ENCODE measurements at places on chromosomes 16 and 17. TPM values are rescaled to one million over a fixed set of nuclear protein-coding genes. Genes with fewer than 3 reads are reported as not detected.

RHBDL1 gene
- polyA plus RNA-seq = 2.7 TPM

GRCh38 chr17:37605813-37606505 lies 3.3 kb downstream of the SYNRG start:
- no peaks in the 10 kb centered on the region for H3K27me3 ChIP-seq
- no peaks in the 10 kb centered on the region for H3K36me3 ChIP-seq
- no peak for DNase-seq
- no peak overlapping the region for H3K4me3 ChIP-seq
- peaks cover 18% of the 10 kb centered on the region for H3K4me1 ChIP-seq

DNA sequence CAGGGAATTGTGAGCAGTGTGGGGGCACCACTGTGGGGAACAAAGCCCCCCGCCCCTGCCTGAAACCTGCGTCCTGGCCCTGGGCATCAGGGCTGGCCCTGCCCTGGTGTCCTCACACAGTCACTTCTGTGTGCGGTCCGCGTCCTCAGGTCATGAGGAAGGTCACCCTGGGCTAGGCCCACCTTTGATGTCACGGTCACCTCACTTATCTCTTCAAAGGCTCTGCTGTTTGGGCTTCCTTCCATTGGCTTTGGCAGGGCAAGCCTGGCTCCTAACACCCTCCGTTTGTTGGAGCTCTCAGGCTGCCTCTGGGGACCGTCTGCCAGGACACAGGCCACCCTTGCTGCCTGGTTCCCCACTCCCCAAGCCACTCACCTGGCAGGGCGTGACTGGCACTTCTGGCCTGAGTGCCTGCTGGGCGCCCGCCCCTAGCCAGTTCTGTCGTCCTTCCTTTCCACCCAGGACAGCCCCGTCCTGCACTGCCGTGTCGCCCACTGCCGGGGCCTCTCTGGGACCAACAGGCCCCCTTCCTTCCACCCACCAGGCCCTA lies 8.8 kb downstream of the CENPX start:
- no peaks in the 10 kb centered on the region for H3K36me3 ChIP-seq
- no peaks in the 10 kb centered on the region for H3K27me3 ChIP-seq
- H3K27ac ChIP-seq = no peak overlapping the region
- peaks cover 18% of the 10 kb centered on the region for H3K4me1 ChIP-seq
- H3K4me3 ChIP-seq = no peak overlapping the region
- DNase-seq = no peak

TPSG1 gene
- polyA plus RNA-seq = not detected

GRCh38 chr17:63589646-63590045 lies 11.0 kb upstream of the TACO1 start:
- H3K36me3 ChIP-seq = peaks cover 32% of the 10 kb centered on the region
- no peaks in the 10 kb centered on the region for H3K27me3 ChIP-seq
- H3K27ac ChIP-seq = no peak overlapping the region
- H3K4me1 ChIP-seq = no peaks in the 10 kb centered on the region

DNA sequence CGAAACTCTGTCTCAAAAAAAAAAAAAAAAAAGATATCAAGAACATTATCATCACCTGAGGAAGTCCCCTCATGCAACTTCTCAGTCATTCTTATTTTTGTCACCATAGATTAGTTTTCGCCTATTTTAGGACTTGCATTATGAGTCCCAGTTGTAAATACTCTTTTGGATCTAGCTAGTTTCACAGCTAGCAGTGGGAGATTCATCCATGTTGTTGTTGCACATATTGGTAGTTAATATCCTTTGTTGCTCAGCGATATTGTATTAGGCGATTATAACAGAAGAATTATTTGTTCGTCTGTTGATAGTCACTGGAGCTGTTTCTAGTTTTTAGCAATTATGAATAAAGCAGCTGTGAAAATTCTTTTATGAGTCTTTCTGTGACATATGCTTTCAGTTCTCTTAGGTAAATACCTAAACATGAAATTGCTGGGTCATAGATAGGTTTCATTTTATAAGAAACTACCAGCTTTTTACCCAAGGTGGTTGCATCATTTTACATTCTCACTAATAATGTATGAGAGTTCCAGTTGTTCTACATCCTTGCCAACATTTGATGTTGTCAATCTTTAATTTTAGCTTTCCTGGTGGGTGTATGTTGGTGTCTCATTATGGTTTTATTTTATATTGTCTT lies 40.7 kb upstream of the MAP3K14 start:
- DNase-seq = no peak
- H3K27ac ChIP-seq = no peak overlapping the region

GRCh38 chr17:6503641-6504195 lies 52.6 kb downstream of the PITPNM3 start:
- no peak overlapping the region for H3K27ac ChIP-seq
- H3K36me3 ChIP-seq = peaks cover 3% of the 10 kb centered on the region
- H3K4me1 ChIP-seq = peaks cover 30% of the 10 kb centered on the region
- H3K27me3 ChIP-seq = no peaks in the 10 kb centered on the region
- no peak for DNase-seq
- H3K4me3 ChIP-seq = no peak overlapping the region

DNA sequence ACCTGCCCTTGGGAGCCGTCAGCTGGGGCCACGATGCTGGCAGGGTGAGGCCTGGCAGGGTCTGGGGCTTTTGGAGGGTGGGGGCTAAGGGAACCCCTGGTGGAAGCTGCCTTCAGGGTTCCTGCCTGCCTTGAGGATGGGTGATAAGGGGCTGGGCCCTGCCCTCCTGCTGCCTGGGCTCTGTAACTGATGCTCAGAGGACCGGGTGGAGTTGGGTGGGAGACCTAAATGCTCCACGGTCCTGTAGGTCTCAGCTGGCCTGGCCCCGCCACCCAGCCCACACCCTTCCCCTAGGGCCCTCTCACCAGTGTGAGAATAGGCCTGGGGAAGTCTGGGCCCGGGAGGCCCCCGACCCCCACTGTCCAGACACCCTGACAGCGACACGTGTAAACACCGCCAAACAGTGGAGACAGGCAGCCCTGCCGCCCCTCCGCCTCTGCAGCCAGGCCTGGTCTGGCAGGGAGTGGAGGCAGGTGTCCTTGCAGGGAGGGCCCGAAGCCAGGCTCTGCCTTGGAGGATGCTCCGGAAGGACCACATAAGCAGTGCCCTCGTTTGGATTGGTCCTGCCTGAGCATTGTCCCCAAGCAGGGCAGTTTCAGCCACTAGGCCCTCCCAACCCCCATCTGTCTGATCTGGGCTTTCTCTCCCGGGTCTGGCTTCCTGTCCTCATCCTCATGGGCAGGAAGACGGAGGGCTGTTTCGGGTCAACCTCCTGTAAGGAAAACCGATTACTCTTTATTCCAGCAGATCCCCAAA lies 6.5 kb upstream of the BAHCC1 start:
- H3K36me3 ChIP-seq = no peaks in the 10 kb centered on the region
- H3K4me3 ChIP-seq = no peak overlapping the region
- H3K27me3 ChIP-seq = peaks cover 7% of the 10 kb centered on the region
- H3K27ac ChIP-seq = no peak overlapping the region

- no peak overlapping the region for H3K4me3 ChIP-seq
- no peaks in the 10 kb centered on the region for H3K27me3 ChIP-seq
- H3K36me3 ChIP-seq = no peaks in the 10 kb centered on the region
These were observed 176.2 kb upstream of the FAM20A start for GRCh38 chr17:68777243-68777855.

DNA sequence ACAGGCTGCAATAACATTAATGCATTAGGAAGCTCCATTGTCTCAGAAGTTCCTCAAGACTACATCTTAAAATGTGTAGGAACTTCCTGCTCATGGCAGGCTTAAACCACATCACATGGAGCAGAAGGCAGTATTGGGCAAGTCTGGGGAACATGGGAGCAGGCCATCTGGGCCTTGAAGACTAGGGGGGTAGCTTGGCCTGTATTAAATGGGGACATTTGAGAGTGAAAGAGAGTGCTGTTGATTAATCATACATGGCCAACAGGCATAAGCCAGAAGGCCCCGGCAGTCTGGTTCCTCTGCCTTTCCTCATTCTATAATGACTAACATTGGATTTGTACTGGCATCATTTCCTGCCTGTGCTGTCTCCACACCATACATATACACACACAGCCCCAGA lies 25.2 kb upstream of the SLC5A11 start:
- H3K4me1 ChIP-seq = peaks cover 8% of the 10 kb centered on the region
- H3K27ac ChIP-seq = no peak overlapping the region
- no peak overlapping the region for H3K4me3 ChIP-seq

RNF157 gene
- polyA plus RNA-seq = not detected

CAPNS2 gene
- 70.5 TPM for polyA plus RNA-seq

GRCh38 chr16:72835086-72835485 lies 212.8 kb downstream of the ZFHX3 start:
- H3K36me3 ChIP-seq = no peaks in the 10 kb centered on the region
- no peak overlapping the region for H3K4me3 ChIP-seq
- DNase-seq = no peak
- no peak overlapping the region for H3K27ac ChIP-seq
- H3K27me3 ChIP-seq = no peaks in the 10 kb centered on the region

TEKT5 gene
- polyA plus RNA-seq = 0.23 TPM

PTGES3L gene
- 0.37 TPM for polyA plus RNA-seq

DNA sequence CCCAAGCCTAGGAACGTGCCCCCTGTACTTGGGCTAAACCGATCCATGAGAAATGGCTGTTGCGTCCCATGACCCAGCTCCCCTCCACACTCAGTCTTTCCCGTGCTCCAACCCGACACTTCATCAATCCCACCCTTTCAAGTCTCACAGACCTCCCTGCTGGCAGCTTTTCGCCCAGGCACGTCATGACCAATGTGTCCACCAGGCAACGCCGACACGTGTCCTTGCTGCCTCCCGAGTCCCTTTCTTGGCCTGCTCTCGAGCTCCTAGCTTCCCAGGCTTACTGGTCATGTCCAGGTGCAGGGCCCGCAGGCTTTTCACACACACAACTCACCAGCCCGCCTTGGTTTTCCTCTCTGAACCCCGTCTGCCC lies 12.2 kb downstream of the MNT start:
- H3K27me3 ChIP-seq = no peaks in the 10 kb centered on the region
- no peak overlapping the region for H3K27ac ChIP-seq
- peaks cover 4% of the 10 kb centered on the region for H3K4me1 ChIP-seq
- H3K36me3 ChIP-seq = peaks cover 8% of the 10 kb centered on the region
- DNase-seq = no peak
- no peak overlapping the region for H3K4me3 ChIP-seq

NUP88 gene
- polyA plus RNA-seq = 64.9 TPM

DNA sequence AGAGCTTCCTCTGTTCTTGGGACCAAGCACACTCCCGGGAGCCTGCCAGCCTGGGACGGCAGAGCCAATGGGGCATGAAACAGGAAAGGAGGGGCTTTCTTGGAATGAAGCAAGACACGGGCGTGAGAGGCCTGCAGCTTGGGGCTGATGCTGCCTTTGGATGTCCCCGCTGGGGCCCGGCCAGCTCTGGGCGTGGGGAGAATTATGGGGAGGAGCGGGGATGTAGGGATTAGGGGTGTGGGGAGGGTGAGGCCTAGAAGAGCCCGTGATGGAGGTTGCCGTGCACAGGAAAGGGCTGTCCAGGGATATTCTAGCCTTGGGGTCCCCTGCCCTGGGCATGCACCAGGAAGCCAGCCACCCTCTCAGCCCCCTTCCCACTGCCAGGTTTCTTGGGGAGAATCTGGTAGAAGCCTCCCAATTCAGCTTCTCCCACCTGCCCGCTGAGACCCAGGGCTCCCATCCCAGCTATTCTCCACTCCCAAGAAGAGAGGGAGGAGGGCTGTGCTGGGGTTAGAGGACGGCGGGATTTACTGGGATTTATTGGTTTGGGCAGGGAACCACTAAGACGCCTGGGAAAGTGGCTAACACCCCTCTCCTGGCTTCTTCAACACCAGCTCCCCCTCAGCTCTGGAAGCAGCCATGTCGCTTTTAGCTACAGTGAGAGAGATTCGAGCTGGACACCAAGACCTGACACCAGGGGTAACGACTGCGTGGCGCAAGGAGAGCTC lies 20.0 kb upstream of the NXPH3 start:
- no peak overlapping the region for H3K4me3 ChIP-seq
- peaks cover 18% of the 10 kb centered on the region for H3K4me1 ChIP-seq
- H3K36me3 ChIP-seq = no peaks in the 10 kb centered on the region
- no peak overlapping the region for H3K27ac ChIP-seq
- H3K27me3 ChIP-seq = peaks cover 4% of the 10 kb centered on the region

PRR35 gene
- polyA plus RNA-seq = not detected

GRCh38 chr16:4115209-4115948 lies 863 bp downstream of the ADCY9 start:
- H3K4me3 ChIP-seq = peak overlapping the region; percentile 57
- no peak for DNase-seq
- H3K36me3 ChIP-seq = no peaks in the 10 kb centered on the region
- H3K27ac ChIP-seq = no peak overlapping the region
- no peaks in the 10 kb centered on the region for H3K27me3 ChIP-seq
- peaks cover 30% of the 10 kb centered on the region for H3K4me1 ChIP-seq

- DNase-seq = no peak
- H3K27me3 ChIP-seq = no peaks in the 10 kb centered on the region
- no peak overlapping the region for H3K27ac ChIP-seq
- no peaks in the 10 kb centered on the region for H3K36me3 ChIP-seq
- no peaks in the 10 kb centered on the region for H3K4me1 ChIP-seq
These were observed 95.5 kb downstream of the WWOX start for GRCh38 chr16:78194948-78195347.

- H3K27ac ChIP-seq = no peak within 1 kb of the TSS
- no peaks in the 10 kb centered on the region for H3K36me3 ChIP-seq
- H3K4me1 ChIP-seq = no peaks in the 10 kb centered on the region
- no peak within 1 kb of the TSS for H3K4me3 ChIP-seq
- DNase-seq = no peak
These were observed at the start of gene ACAP1 for GRCh38 chr17:7336240-7337175. Gene ACAP1, plus strand, starts transcription at chr17:7336529. Its CDS starts 206 bp downstream, at chr17:7336735.

C17orf100 gene
- 0.72 TPM for polyA plus RNA-seq

KRTAP16-1 gene
- not detected for polyA plus RNA-seq

NXN gene
- polyA plus RNA-seq = 99.3 TPM

DNA sequence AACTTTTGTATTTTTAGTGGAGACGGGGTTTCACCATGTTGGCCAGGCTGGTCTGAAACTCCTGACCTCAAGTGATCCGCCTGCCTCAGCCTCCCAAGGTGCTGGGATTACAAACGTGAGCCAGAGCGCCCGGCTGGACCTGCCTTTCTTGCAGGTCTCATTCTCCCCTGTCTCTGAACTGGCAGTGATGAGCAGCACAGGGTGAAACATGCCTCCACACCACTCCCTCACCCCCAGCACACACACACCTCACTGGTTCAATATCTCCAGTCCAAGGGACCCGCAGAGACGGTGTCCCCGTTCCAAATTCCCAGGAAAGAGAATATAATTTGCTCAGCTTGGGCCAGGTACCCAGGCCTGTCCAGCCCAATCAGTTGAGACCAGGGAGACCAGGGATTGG lies 23.3 kb downstream of the SLC5A11 start:
- no peak for DNase-seq
- H3K4me1 ChIP-seq = no peaks in the 10 kb centered on the region
- no peaks in the 10 kb centered on the region for H3K27me3 ChIP-seq
- no peak overlapping the region for H3K4me3 ChIP-seq

DNA sequence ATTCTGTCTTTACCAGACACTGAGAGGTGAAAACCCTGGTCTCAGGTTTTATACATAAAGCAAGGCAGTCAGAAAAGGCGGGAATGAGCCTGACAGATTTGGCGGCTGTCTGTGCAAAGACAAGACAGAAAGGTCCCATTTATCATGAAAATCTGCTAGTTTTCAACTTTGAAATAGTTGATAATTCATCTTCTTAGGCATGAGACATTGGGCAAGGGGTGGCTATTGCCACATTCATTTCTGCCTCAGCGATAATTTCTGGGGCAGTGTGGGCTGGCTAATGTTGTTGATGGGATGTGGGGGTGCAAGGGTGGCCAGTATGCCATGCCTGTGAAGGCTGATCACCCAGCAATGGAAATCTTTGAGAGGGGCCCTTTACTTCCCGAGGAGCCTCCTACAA lies 173.8 kb upstream of the RPH3AL start:
- DNase-seq = no peak
- H3K4me1 ChIP-seq = no peaks in the 10 kb centered on the region
- no peak overlapping the region for H3K4me3 ChIP-seq
- H3K27ac ChIP-seq = no peak overlapping the region
- peaks cover 8% of the 10 kb centered on the region for H3K36me3 ChIP-seq

SNX11 gene
- polyA plus RNA-seq = 23.9 TPM

NT5M gene
- 0.20 TPM for polyA plus RNA-seq

Data from keratinocyte (primary cell).